AG10803 (cell line): ENCODE measurements at places on chromosomes 7 and 10.

- no peak for DNase-seq
Measured at GRCh38 chr7:33075818-33076518, 13.4 kb upstream of the NT5C3A start.

GRCh38 chr7:30869794-30870611 is 41.6 kb upstream of the AQP1 start:
- DNase-seq, result peak; percentile 35

- DNase-seq, result peak; percentile 61
Measured at GRCh38 chr10:58064714-58065528, 202.8 kb downstream of the IPMK start.

DNA sequence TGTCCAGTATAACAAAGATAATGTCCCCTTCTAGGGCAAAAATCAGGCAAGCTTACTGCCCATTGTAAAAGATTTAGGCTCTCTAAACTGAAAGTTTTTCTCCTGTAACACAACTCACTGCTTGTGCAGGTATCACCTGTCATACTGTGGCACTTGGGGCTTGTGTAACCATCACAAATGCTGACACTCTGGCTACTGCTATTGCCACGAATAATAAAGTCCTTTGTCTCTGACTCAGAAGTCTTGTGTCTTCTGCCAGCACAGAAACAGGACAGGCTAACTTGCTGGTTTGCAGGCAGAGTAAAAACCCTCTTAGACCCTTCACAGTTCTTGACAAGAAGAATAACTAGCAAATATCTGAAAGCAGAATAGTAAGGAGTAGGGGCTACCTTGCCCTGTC is 273.9 kb downstream of the RPS24 start:
- DNase-seq, result no peak

DNA sequence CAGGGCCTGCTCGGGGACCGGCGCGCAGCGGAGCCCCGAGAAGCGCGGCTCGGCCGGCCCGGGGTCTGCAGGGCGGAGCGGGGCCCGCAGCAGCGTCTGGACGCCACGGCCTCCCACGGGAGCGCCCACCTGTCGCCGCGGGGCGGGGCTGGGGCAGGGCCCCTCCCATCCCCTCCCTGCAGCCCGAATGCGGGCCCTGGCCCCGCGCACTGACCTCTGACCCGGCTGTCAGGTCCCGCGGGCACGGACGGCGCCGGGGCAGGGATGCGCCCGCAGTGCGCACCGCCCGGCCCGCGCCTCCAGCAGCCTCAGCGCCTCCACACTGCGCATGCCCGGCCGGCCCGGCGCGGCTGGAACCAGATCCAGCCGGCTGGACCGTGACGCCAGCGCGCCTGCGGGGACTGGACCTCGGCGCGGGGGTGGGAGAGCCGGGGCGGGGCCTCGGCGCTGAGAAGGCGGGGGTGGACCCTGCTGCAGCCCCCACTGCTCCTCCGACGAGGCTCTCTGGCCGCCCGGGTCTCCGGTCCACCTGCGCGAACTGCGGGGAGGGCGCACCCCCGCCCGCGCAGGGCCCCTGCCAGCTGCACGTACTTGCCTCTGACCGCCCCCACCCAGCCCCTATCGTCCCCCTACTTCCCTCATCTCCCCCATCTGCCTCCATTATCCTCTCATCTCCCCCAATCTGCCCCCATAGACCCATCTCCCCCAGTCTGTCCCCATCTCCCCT is 16.1 kb upstream of the GPR146 start:
- peak; percentile 82 for DNase-seq

DNA sequence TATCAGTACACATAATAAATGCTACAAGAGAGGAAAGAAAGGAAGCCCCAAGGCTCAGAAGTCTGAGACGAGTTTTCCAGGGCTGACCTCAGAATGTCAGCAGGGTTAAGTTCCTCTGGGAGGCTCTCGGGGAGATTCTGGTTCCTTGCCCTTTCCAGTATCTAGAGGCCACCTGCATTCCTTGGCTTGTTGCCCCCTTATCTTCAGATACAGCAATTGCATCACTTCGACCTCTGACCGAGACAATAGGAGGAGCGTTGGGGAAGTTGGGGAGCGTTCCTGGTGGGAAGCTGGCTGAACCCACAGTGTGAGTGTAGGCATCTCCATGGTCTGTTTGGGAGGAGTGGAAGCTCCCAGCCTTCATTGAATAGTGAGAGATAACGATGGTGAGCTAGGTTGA is 72.0 kb upstream of the MTPN start:
- DNase-seq, result no peak

GRCh38 chr10:48330269-48330668 is 23.8 kb downstream of the MAPK8 start:
- DNase-seq, result peak; percentile 68

DNA sequence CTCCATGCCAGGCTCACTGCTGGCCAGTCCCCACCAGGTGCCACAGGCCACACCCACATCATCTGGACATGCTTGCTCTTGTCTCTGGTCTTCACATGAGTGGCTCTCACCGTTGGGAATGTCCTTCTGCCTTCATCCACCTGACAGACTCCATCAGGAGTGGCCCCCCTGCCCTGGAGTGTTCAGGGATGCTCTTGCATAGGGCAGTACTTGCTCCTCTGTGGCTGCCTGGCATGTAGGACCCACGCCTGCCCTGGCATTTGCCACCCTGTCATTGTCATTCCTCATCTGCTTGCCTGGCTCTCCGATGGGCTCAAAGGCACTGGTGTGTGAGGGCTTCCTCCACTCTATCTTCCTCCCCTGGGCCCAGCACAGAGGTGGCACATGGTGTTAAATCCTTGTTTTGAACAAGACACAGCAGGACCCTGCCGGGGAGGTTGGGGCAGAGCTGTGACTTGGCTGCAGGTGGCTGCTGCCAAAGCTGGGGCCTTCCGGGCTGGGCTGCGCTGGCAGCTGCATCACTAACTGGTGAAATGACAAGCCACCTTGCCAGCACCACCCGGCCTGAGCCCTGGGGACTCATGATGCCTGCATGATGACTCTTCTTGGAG is 1.8 kb downstream of the SH2D4B start:
- DNase-seq, result no peak

DNA sequence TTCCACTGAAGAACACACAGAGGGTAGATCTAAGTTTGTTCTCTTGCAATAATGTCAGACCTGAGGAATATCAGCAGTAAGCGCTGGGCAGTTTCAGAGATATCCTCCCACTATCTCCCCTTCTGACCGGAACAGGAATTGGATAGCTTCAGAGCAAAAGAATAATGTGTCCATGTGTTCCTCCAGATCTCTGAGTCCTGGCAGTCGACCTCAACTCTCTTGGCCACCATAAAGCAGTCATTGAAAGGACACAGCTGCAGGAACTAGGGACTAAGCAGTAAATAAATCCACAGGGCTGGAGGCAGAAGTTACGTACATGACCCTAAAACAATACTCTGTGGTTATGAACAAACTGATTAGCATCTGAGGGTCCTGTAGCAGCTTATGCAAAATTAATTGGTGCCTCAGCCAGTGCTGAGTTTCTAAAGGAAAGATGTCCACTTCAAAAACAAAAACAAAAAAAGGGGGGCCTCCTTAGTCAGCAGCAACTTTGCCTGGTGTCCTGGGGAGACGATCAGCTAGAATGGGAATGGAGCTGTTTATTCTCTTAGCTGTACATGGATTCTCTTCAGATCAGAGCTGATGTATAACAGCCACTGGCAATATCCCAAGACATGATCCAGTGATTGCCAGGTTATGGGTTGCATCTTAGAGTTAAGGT is 6.4 kb upstream of the PRTFDC1 start:
- peak; percentile 84 for DNase-seq

DNA sequence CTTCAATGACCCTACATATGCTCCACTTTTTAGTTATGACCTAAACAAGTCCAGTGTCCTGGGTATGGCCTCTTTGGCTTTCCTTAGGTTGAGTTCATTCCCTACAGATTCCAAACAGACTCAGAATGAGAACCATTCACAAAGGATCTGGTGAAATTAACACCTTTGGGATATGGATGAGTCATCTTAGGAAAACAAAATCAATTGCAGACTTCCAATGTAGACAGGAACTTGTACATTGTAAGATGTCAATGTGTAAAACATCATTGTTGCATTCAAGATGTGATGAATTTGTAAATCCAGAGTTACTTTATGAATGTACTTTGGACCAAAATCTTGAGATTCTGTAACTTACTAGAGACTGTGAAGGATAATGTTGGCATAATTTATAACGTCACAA is 43.4 kb upstream of the HECTD2 start:
- DNase-seq, result no peak

- DNase-seq, result no peak
Measured at GRCh38 chr7:82760831-82761230, 317.3 kb upstream of the CACNA2D1 start.

- no peak for DNase-seq
Measured at GRCh38 chr10:46515366-46515765, 41.1 kb downstream of the GPRIN2 start.

DNA sequence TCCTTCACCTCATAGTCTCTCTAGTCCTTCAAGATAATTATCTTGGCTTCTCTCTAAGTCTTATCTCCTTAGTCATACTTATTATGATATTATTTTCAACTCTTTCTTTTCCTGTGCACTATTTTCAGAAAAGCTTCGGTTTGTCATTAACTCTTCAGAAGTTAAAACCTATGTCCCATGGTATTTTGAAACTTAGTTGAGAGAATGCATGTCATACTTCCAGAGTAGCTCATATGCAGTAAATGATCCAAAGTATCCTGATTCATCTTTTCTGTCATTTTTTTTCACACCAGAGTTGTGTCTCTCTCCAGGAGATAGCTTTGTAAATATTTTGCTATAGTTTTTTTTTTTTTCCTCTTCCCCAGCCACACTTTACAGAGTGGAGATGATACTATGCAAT is 1008.6 kb downstream of the NRG3 start:
- DNase-seq, result peak; percentile 23

DNA sequence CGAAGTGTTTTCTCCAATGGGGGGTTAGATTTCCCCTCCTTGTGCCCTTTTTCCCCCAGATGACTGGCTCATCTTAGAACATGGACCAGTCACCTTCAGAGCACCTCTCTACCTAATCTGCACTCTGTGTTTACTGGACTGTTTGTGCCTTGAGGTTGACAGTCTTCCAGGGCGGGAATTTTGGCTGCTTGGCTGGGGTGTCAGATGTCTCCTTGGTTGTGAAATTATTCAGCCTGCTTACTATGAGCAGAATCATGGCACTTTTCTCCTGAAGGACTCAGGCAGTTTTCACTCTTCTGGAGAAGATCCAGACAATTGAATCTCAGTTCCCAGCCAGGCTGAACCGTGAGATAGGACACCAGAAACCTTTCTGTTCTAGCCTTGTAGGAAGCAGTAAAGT is 60.3 kb upstream of the NFKB2 start:
- peak; percentile 49 for DNase-seq

- DNase-seq, result peak; percentile 39
Measured at GRCh38 chr10:116385994-116386809, 41.4 kb upstream of the PNLIPRP3 start.

DNA sequence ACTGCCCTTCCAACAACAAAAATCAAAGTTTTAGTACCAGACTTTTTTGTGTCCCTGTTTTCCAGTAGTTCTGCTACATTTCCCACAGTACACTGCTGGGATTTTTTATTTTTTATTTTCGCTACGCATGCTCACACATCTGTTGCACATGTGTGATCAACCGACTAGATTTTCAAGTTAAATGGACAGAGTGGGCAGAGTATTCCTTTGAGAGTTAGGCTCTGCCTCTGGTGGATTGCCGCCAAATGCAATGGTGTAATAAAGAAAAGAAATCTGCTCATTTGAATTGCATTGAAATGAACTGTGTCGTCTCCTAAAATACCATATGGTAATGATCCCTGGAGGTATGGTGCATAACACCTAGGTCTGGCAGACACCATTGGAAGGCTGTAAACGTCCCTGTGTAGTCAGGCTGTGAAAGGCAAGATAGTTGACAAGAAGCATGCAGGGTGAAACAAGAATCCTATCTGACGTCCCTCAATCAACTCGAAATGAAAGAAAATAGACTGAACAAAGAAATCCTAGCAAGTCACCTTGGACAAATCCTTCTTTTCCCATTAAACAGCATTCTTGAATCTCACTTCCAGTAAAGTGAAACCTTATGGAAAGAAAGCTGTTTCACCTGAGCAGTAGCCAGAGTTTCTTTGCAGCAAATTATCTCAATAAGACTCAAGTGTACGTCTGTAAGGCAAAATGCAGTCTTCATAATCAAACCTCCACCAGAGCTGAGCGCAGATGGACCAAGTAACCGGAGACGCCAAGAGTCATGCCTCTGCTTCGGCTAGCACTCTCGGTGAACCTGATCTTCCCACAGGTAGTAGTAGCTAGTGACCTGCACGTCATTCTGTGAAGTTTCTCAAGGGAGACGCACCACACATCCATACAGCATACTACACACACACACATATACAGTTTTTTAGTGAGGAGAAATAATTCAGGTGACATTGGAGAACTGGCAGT is 357.3 kb downstream of the CRPPA start:
- DNase-seq, result peak; percentile 86

GRCh38 chr10:125030567-125031197 is 88.8 kb downstream of the ZRANB1 start:
- no peak for DNase-seq
